Bronchus fibroblast of lung (primary cell): ENCODE measurements at places on chromosomes 12 and 14. TPM values are rescaled to one million over a fixed set of nuclear protein-coding genes. Genes with fewer than 3 reads are reported as not detected.

The ANKS1B gene
- total RNA-seq, result not detected in 2 replicates

The ZNF740 gene
- total RNA-seq, result 5.2 and 5.9 TPM in 2 replicates

The PLEKHD1 gene
- not detected in 2 replicates for total RNA-seq

The GPR162 gene
- total RNA-seq, result 2.0 and 2.7 TPM in 2 replicates

The ENDOU gene
- total RNA-seq, result not detected in 2 replicates

The TSPAN11 gene
- 0.50 and 1.5 TPM in 2 replicates for total RNA-seq

The CEP83 gene
- total RNA-seq, result 8.1 and 9.4 TPM in 2 replicates

The DYNLL1 gene
- total RNA-seq, result 357 and 400 TPM in 2 replicates

The PDE3A gene
- total RNA-seq, result 0.34 and 0.59 TPM in 2 replicates

The LRP1 gene
- total RNA-seq, result 29.8 and 32.9 TPM in 2 replicates

The STXBP6 gene
- 10.9 and 15.8 TPM in 2 replicates for total RNA-seq

The EVL gene
- 15.0 and 22.9 TPM in 2 replicates for total RNA-seq

The EEA1 gene
- 5.9 and 7.4 TPM in 2 replicates for total RNA-seq

The MLXIP gene
- total RNA-seq, result 7.0 and 7.7 TPM in 2 replicates

The CD69 gene
- total RNA-seq, result not detected in 2 replicates

The SLC7A7 gene
- total RNA-seq, result 1.3 and 1.5 TPM in 2 replicates

The CISTR gene
- not detected in 2 replicates for total RNA-seq

The LHX5 gene
- not detected in 2 replicates for total RNA-seq
